ENCODE measurements at places on chromosomes 6 and 20.

- DNase-seq, result no peak
These were observed 126.5 kb upstream of the CITED2 start for GRCh38 chr6:139500977-139501376.

GRCh38 chr20:22601361-22602141, 17.2 kb upstream of the FOXA2 start:
- DNase-seq, result no peak

GRCh38 chr6:159829526-159829925, 29.4 kb downstream of the PNLDC1 start:
- no peak for DNase-seq

DNA sequence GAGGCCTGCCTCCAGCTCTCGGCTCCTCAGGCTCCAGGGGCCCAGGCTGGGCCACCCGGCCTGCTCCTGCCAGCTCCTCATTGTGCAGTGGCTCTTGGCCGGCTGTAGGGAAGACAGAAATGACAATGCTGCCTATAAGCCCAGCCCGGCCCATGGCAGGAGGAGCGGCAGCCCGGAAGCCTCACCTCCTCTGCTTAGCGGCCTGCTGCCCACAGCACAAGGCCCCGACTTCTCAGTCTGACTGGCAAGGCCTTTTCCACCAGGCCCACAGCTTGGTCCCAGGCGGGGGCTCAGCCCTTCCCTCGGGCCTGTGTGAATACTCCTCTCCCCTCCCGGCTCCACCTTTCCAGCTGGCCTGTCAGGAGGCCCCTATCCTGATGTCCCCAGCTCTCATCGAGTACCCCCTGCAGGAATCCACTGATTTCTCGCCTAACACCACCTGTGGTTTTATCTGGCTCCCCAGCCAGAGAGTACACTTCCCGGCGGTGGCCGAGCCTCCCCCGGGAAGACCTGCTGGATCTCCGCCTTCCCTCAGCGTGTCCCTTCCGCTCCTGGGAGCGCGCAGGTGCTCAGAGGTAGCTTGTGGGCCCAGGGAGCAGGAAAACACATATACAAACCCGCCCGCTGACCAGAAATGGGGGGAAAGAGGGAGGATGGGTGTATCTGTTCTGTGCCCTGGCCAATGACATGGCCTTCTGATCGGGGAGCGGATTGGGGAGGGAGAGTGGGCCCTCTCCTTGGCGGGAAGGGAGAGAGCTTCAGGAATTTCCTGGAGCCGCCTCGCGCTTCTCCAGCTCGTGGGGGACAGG, 963 bp downstream of the DDRGK1 start:
- DNase-seq, result no peak

- no peak for DNase-seq
These were observed 33.9 kb upstream of the TNFRSF21 start for GRCh38 chr6:47343600-47343999.

DNA sequence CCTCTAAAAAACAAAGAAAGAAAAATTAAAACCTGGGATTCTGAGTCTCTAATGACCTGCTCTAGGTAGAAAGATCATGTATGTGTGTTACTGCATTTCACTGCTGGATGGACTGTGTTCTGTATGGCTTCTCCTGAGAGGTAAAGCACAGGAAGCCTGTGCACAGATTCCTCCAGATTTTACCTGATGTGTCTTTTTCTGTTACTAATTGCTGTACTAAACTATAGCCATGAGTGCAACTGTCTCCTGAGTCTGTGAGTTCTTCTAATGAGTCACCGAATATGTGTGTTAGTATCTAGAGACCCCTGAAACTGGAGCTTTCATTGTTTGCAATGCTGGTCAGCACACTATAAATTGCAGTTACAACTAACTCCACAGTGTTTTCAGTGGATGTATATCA, 270.8 kb downstream of the CDKAL1 start:
- no peak for DNase-seq

GRCh38 chr6:144104898-144105487, 9.6 kb upstream of the SF3B5 start:
- no peak for DNase-seq

GRCh38 chr20:16349523-16350260, 223.6 kb downstream of the KIF16B start:
- no peak for DNase-seq

DNA sequence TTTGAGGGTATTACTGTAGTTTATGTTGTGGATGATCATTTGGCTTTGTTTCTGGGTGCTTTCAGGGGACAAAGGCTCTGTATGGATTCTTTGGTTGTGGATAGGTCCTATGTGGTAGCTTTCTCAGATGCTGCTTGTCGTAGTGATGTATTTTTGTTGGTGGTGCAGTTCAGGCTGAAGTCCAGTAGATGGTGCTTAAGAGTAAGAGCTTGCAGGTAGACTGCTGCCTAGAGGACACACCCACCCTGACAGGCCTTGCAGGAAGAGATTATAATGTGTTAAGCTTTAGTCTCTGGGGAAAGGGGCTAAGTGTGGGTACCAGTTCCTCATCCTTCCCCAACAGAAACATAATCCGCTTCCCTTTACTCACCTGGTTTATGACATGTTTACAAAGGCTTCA, 62.6 kb upstream of the ADGRB3 start:
- no peak for DNase-seq

DNA sequence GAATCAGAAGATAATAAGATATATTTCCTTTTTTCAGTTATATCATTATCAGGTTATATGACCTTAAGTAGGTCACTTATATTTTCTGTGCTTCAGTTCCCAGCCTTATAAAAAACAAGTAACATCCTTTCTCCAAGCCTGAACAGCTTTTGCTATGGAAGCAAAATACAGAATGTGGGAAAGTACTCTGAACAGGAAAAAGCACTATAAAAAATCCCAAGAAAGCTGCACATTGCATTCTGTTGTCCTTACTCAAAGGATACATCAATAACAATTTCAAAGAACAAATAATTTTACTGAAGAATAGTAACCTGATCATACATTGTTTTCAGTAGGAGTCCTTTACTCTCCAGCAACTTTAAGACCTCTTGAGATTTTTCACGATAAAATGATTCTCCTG, 56.4 kb downstream of the SLC35A1 start:
- no peak for DNase-seq

GRCh38 chr6:3353939-3354338, 95.2 kb downstream of the PSMG4 start:
- no peak for DNase-seq

GRCh38 chr6:44622956-44623355, 235.4 kb downstream of the CDC5L start:
- no peak for DNase-seq

DNA sequence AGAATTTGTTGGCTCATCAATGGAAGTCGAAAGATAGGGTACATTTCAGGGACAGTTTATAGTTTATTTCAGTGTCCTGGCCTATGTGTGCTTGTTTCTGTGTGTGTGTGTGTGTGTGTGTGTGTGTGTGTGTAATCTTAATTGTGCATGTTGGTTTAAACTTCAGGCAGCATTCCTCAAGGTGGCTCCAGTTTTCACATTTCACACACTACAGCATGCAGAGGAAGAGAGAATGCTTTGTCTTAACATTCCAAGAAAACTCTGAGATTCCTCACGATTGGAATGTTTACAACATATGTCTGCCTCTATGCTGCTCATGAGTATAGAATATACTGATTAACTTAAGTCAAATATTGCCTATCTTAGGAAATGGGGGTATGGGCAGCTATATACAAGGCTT, 332.6 kb upstream of the EPHA7 start:
- DNase-seq, result no peak

DNA sequence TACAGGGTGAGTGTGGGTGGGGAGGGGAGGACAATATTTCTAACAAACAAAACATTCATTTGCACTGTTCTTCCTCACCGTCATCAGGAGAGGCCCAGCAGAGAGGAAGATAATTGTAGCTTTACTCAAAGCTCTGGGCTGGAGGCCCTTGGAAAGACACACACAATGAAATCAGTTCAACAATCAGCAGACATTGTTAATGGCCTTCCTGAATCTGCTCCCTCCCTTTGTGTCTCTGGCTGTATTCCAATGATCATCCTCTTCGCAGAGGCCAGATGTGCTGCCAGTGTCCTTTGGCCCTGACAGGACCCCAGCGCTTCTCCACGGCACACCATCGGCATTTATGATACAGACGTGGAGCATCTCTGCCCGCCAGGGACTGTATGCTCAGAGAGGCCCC, 44.6 kb upstream of the LRFN2 start:
- DNase-seq, result no peak

DNA sequence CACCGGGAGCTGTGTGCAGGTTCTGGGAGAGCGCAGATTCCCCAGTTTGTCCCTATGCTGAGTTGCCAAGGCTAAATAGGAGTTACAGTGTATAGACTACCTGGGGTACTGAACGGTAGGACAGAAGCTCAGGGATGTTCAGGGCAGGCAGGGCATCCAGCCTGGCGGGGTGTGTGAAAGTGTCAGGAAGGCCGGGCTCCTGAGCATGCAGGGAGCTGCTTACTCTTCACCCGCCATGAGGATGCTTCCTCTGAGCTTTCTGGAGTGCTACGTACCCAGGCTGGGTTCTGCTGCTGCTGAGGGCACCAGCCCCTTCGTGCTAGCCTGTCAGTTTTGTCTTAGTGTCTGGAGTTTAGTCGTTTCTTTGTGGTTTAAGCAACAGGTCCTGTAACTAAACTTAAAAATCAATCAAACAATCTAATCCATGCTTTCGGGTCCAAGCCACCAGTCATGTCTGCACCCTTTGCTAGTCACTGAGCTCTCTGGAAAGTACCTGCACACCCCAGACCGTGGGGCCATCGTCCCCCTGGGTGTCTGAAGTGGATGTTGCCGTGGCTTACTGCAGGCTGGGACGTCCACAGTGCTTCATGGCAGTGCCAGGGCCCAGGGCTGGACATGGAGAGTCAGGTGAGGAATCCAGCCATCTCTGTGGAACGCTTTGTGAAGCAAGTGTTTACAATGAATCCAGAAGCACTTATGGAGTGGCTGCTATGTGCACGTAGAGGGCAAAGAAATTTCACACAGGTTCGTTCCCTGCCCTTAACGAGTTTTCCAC, 220.3 kb upstream of the SNX9 start:
- no peak for DNase-seq

- DNase-seq, result no peak
These were observed 26.7 kb downstream of the MDN1 start for GRCh38 chr6:89792881-89793280.

GRCh38 chr6:43932259-43933147, 162.5 kb downstream of the VEGFA start:
- no peak for DNase-seq

DNA sequence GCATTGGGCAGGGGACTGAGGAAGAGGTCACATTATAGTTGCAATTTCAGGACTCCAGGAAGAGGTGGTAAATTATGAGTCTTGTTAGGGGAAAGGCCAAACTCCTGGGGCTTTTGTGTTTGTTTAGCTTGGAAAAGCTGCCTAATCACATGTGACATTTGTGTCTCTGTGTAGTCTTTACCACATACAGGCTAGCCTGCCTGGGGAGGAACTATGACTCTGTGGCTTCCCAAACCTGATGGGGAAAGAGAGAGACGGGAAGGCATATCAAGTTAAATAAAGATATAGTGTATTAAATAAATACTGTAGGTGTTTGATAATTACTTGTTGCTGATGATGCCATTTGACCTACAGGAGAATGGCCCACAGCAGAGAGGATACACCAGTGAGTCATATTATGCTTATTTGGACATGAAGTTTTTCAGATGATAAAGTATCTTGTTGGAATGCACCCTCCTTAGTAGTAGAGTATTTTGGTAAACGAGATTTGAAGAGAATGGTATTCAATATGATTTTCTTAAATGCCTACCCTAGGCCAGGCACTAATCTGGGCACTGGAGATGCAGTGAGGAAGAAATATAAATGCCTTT, 4.0 kb downstream of the BLTP3A start:
- no peak for DNase-seq

GRCh38 chr6:36327919-36328236, 8.8 kb downstream of the BNIP5 start:
- no peak for DNase-seq

GRCh38 chr6:28001751-28002150, 44.7 kb downstream of the OR2B6 start:
- DNase-seq, result no peak

DNA sequence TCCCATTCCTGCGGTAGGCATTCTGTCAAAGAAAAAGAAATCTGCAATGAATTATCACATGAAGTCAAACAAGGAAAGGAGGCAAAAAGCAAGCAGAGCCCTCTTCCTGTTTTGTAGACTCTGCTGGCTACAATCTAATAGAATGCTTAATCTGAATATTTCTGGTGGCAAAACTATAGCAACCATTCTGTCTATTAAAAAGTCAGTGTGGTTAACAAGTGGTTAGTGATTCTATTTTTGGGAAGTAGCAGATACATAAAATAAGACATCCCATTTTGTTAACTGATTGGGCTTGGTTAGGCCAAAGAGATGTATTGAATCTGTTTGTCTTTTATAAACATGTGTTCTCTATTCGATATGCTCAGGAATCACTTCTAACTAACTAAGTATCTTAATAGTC, 442.3 kb downstream of the CDC5L start:
- DNase-seq, result no peak

DNA sequence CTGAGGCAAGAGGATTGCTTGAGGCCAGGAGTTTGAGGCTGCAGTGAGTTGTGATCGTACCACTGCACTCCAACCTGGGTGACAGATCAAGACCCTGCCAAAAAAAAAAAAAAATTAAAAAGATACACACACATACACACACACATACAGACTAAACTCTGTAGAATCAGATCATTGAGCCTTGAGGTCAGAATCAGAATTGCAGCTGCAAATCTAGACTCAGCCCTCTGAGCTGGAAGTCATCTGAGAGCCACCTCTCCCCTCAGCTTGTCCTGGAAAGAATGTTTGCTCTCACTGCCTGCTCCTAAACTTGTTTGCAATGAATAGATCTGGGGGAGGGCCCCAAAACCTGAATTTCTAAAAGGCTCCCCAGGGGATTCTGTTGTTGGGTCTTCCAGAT, 41.4 kb upstream of the ANGPT4 start:
- DNase-seq, result no peak

DNA sequence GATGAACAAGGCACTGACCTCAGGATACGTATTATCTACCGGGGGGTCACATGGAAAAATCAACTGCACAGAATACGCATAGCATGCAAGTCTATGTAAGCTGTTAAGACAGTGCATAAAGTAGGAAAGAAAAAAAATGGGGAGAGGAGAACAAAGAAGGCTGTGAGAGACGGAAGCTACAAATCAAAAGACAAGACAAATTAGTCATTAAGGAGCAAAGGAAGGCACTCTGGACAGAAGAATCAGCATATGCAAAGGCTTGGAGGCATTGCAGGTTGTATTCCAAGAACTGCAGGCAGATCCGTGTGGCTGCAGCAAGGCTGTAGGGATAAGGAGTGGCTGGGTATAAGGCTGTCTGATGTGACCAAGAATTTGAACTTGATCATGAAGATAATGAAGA, 89.0 kb downstream of the NRSN1 start:
- DNase-seq, result no peak

Data from stimulated activated CD8-positive, alpha-beta memory T cell treated with anti-CD3 and anti-CD28 coated beads, Interleukin-4, amount 100 ng/mL, for 4 hours (primary cell).